Stimulated activated CD4-positive, alpha-beta T cell treated with anti-CD3 and anti-CD28 coated beads, Interleukin-15, amount 100 ng/mL, for 24 hours (primary cell): ENCODE measurements at places on chromosomes 7 and 10.

- DNase-seq = no peak
Observed at GRCh38 chr10:104767745-104768144, 126.7 kb downstream of the SORCS3 start.

- DNase-seq = peak; percentile 22
Observed at GRCh38 chr10:8568401-8568800, 513.9 kb downstream of the GATA3 start.

DNA sequence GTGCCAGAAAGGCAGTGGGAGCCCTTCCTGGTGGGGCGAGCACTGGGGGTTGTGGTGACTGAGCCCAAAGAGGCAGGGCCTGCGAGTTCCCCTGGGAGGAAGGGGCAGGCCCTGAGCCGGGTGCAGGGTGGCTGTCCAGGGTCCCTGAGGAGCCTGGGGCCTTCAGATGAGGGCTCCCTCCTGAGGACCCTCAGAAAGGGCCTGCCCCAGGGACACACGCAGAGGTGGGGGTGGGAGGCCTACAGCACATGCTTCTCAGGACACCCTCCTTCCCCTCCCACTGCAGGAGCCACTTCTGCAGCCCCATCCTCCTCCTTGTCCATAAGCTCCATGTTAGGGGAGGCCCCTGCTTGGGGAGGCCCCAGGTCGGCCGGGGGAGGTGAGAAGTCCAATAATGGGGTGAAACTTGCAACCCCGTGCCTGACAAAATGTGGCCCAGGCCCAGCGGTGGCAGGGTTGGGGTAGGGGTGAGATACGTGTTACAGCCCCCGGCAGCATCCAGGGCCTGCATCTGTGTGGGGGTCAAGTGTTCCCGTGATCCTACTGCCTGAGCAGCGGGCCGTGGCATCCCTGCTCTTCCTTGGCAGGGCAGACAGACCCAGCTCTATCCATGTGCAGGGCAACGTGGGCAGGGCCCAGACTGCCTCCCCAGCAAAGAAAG, 31.8 kb upstream of the RET start:
- no peak for DNase-seq

- DNase-seq = no peak
Observed at GRCh38 chr10:7706534-7707073, 3.5 kb downstream of the ITIH2 start.

DNA sequence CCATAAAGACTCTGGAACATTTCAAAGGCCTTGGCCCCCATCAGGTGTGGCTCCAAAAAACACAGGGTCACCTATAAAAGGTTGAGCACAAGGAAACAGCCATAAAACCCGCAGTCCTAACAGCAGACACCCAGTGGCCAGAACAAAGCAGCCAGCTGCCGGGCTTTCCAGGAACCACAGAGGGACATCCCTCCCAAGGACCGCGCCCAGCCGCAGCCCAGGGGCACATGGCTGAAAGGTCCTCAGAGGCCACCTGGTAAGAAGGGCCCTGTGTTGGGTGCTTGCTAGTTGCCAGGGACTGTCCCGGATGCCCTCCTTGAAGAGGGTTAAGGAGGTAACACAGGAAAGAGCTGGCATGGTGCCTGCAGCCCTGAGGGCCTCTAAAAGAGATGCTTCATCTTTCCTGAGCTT, 32.7 kb downstream of the KCNMA1 start:
- no peak for DNase-seq

DNA sequence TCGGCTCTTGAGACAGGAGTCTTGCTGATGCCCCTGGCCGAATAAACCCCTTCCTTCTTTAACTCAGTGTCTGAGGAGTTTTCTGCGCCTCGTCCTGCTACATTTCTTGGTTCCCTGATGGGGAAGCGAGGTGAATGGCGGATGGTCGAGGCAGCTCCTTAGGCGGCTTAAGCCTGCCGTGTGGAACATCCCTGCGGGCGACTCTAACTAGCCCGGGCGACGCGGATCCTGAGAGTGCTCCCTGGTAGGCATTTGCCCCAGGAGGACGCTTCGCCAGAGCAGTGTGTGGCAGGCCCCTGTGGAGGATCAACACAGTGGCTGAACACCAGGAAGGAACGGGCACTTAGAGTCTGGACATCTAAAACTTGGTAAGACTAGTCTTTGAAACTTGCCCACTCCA, 12.0 kb upstream of the EPHB4 start:
- no peak for DNase-seq
